Fibroblast of skin of right biceps (primary cell): ENCODE measurements at places on chromosomes 2 and 18.

- no peak for DNase-seq
Observed at GRCh38 chr18:5518179-5518770, 25.5 kb downstream of the EPB41L3 start.

DNA sequence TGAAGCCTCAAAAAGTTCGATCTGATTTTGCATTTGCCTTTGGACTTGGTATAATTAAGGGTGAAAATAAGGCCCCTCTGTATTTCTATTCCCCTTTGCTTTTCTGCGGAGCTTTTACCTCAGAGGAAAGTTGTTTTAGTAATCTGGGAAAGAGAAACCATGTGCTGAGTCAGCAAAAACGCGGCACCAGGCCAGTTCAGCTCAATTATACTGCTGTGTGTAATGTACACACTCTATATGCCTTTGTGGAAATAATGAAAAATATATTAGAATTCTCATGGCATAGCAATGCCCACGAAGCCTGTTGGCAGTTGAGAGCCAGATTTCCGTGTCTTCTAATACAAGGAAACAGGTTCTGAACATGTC lies 161.9 kb upstream of the SIX2 start:
- no peak for DNase-seq

GRCh38 chr2:46780801-46781445 lies 134.7 kb downstream of the MCFD2 start:
- DNase-seq = no peak

GRCh38 chr2:71554706-71555056 lies 101.3 kb downstream of the DYSF start:
- no peak for DNase-seq

DNA sequence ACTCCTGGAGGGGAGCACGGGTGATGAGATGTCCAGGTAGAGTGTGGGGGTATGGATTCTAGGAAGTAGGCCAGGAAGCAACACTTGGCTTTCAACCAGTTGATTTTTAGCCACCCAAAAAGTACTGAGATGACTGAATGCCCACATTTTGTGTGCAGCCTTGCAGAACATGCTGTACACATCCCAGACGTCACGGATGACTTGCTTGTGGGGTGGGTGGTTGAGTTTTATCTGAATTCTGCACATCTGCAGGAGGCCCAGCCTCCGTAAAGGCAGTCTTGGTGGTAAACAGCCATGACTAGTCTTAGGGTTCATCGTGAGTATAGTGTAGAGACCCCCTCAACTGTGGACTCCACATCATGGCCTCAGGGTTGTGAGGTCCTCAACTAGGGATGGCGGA lies 53.3 kb upstream of the CCDC195 start:
- no peak for DNase-seq

GRCh38 chr2:197614532-197614931 lies 60.9 kb downstream of the RFTN2 start:
- DNase-seq = no peak

GRCh38 chr2:215439404-215439803 lies 3.5 kb upstream of the FN1 start:
- no peak for DNase-seq

DNA sequence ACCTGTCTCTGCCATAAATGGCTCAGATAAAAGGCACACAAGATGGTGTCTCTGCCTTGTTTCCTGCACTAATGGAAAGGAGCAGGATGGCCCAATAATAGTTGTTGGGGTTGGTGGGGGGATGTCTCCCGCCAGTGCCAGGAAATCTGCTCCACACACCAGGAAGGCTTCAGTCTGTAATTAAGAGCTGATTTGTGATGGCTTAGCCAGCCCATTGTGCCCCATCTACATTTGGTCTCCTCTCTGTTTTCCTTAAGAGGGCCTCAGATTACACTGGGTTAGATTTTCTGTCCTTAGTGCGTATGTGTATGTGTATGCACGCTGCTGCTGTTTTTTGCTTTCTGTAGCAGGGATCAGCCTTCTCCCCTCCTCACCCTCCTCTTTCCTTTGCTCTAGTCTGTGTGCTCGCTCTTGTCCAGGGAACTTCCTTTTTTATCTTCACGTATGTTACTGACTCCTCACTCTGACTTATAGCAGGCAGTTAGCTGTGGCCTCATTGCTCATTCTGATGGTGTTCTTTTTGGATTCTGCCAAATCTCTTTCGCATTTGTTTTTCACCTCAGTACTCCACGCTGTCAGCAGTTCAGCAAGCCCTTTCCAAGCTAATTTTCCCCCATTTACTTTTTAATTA lies 33.4 kb upstream of the MGAT5 start:
- DNase-seq = no peak

DNA sequence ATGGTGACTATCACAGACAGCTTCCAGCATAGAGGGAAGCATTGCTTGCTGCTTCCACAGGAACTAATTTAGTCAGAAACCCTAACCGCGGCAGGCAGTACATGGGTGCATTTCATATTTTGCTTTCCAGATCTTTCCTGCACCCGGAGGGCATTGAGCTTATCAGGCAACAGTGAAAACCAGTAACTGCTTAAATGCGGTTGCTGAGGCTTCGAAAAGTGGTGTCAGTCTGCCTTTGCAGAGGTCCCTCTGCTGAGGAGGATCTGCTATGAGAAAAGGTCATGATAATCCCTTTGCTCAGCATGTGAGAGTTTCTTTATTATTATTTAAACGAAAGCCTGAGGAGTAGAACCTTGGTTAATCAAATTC lies 44.6 kb upstream of the ROCK2 start:
- DNase-seq = no peak

DNA sequence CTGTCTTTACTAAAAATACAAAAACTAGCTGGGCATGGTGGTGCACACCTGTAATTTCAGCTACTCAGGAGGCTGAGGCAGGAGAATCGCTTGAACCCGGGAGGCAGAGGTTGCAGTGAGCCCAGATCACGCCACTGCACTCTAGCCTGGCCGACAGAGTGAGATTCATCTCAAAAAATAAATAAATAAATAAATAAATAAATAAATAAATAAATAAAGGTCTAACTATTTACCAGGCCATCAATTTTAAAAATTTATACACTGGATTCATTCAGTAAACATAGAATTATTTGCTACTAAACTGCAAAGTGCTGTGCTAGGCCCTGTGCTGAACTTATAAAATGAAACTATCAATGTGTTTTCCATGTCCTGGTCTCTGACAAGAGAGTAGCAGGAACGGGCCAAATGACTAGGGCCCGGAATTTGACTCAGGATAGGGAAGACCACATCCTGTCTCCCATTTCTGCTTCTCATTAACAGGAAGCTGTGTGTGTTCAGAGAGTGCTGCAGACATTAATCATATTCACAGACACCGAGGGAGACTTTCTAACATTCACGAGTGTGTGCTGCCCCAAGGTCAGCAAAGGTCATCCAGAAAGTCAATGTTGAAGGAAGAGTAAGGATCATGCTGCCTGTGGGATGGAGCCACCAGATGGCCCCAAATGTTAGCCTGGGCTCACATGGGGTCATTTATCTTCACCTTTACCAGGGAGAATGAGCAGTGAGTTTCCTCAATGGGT lies 95.8 kb downstream of the SPP2 start:
- DNase-seq = peak; percentile 96

DNA sequence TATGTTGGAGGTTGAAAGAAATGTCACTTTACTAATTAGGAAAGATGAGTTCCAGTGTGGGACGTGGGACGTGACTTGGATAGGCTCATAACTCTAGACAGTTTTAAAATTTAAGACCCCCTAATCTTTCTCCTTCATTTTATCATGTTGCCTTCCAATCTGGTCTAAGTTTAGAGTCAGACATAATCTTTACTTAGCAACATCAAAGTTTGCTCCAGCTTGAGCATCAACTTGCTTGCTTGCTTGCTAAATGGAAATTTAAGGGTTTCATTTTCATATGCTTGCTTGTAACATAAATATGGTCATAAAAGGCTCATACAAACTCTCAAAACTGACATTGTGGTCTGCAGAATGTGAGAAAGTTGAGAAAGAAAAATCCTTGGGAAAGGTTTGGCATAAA lies 428.9 kb downstream of the EPHA4 start:
- no peak for DNase-seq

DNA sequence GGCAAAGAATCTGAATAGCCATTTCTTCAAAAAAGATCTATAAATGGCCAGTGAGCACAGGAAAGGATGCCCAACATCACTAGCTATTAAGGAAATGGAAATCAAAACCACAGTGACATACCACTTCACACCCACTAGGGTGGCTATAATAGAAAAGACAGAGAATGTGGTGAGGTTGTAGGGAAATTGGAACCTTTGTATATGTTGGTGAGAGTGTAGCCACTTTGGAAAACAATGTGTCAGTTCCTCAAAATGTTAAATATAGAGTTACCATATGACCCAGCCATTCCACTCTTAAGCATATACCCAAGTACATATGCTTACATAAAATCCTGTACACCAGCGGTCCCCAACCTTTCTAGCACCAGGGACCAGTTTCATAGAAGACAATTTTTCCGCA lies 152.8 kb downstream of the SMAD2 start:
- no peak for DNase-seq

DNA sequence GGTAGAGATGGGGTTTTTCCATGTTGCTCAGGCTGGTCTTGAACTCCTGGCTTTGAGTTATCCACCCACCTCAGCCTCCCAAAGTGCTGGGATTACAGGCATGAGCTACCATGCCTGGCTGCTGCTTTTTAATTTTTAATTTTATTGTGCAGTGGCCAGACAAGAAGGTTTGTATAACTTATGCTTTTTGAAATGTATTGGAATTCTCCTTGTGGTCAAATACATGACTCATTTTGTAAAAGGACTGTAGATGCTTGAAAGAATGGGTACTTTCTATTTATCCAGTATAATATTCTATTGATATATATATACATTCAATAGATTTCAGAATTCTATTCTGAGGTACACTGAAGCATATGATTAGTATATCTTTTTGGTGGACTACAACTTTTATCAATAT lies 82.6 kb upstream of the ST3GAL5 start:
- DNase-seq = peak; percentile 57

DNA sequence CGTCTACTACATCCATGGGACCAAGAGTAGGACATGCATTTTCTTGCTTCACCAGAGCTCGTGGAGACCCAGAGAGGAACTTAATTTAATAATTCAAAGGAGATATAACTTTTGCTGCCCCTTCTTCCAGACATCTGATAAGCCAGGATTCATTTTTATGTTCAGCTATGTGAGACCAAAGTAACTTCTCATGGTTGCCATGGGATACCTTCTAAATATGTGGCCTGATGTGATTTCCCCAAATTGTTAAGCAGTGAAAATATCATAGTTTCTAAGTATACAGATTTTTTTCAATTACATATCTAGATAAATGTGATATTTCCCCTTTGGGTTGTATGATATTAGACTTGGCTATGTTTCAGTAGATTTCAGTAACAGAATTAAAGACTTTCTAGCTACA lies 185.5 kb upstream of the FN1 start:
- DNase-seq = peak; percentile 30

GRCh38 chr2:104120171-104120570 lies 733.7 kb upstream of the POU3F3 start:
- DNase-seq = no peak

DNA sequence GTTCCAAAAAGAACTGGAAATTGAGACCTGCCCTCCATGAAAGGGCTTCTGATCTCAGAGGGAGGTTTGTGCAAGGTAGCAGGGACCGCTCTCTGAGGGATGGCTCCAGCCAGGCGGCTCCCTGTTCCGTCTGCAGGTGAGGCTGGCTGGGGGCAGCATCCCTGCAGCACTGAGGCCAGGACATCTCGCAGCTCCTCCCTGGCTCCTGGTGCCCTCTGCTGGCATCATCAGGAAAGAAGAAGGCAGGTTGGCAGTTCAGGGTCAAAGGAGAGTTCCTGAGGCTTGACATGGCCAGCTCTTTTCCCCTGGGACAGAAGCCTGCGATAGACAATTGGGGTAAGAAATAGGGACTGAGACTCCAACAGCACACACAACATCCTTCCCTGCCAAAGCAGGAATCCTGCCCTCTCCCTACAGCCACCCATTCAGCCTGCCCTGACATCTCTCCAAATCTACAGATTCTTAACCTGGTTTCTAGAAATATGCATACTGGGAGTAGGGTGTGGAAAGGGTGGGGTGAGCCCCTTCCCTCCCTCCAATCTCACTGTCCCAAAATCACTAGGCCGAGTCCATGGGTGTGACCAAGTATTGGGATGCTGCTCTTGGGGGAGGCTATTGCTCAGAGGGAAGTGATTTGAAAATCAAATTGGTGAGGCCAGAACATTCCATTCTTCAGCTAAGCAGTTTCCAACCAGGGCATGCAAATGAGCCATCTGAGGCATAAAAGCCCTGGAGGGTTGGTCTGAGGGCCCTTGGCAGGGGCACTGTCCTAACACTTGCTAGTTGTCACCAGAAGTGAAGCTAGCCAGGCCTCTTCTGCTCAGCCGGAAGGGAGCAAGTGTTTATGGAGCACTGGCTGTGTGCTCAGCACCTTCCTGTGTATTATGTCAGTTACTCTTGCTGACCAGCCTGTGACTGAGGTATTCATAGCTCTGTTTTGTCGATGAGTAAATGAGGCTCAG lies 185.4 kb downstream of the TFCP2L1 start:
- no peak for DNase-seq

GRCh38 chr2:69718338-69718965 lies 23.5 kb upstream of the ANXA4 start:
- DNase-seq = no peak

GRCh38 chr2:238202326-238203093 lies 985 bp downstream of the ILKAP start:
- peak; percentile 12 for DNase-seq

DNA sequence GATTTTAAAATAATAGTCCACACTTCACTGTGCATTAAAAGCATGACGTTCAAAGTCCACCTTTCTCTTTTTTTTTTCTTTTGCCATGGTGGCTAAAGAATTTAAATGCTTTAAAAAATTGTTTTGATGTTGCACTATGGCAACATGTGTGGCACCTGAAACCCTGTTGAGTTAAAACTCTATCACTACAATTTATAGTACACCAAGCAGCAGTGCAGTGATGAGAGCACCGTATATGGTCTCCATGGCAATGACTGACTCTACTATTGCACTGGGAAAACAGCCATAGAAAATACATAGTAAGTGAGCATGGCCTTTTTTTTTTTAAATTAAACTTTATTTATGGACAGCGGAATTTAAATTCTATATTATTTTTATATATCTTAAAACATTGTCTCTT lies 298.8 kb downstream of the FIGN start:
- DNase-seq = no peak

DNA sequence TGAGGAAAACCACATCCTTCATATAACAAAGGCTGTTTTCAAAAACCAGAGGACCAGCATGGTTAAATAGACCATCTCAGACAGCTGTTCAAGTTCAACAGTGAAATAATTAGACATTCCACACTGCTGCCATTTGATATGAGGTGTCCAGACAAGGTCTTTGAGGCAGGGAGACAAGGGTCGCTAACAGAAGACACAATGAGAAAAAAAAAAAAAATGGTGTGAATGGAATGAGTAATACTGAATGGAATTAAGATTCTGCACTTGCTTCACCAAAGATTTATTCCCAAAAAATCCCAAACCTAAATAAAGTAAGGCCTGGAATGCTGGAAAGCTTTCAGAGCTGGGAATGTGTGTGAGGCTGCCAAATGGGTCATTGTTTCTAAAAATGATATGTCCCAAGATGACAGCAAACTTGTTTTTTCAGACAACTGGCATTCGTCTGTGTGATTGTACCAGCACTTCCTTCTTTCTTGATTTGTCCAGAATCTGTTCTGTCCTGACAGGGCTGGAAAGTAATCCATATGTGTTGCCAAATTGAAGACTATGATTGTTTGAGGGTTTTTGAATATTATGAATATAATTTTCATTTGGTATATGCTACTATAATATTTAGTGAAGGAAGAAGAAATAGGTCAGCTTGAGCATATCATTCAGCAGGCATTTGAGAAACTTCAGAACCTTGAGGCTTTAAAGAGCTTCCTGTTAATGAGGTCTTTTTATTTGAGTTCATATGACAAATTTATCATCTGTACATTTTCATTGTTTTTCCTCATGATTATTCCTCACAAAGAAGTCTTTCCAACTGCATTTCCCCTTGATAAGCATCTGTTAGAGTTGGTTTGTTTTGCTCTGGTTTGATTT lies 85.2 kb upstream of the ITGA4 start:
- DNase-seq = peak; percentile 93
